Left lung (tissue), 14 donors: ENCODE measurements at places on chromosomes 3 and 15. TPM values are rescaled to one million over a fixed set of nuclear protein-coding genes. Genes with fewer than 3 reads are reported as not detected.

GAP43 gene
- 0.29 TPM for total RNA-seq

GRCh38 chr3:85170646-85171045, 211.9 kb downstream of the CADM2 start:
- DNase-seq, result no peak

CA12 gene
- total RNA-seq, result 20.5 TPM

DNA sequence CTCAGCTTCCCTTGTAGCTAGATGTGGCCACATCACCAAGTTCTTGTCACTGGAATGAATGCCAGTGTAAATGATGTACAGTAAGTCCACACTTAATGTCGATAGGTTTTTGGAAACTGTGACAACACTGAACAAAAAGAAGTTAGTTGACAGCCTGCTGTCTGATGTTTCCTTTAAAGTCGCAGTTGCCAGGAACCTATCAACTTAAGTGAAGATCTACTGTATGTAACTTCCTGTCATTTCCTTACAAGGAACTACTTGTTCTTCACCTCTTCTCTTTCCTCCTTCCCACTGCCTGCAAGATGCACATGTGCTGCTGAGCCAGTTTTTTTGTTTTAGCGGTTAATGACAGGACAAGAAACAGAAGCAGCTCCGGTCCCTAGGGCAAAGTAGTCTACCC, 44.6 kb downstream of the HDGFL3 start:
- no peak for DNase-seq

DNA sequence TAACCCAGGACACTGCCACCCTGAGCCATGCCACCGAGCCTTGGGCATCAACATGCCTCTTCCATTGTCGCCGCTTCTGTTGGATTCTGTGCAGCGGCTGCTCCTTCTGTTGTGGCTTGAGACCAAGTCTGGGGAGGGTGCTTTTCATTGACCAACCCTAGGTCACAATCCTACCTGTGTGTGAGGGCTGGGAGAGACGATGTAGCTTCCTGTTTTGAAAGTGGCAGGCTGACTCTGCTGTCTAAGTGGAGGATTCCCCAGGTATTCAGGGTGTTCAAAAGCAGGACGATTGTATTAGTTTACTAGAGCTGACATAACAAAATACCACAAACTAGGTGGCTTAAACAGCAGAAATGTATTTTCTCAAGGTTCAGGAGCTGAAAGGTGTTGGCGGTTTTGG, 13.0 kb upstream of the ACAP2 start:
- no peak for DNase-seq

ZNF662 gene
- 6.7 TPM for total RNA-seq

- peak; percentile 42 for DNase-seq
These were observed 6.7 kb downstream of the NANOGP8 start for GRCh38 chr15:35078221-35078915.

RAD51 gene
- 4.8 TPM for total RNA-seq

DNA sequence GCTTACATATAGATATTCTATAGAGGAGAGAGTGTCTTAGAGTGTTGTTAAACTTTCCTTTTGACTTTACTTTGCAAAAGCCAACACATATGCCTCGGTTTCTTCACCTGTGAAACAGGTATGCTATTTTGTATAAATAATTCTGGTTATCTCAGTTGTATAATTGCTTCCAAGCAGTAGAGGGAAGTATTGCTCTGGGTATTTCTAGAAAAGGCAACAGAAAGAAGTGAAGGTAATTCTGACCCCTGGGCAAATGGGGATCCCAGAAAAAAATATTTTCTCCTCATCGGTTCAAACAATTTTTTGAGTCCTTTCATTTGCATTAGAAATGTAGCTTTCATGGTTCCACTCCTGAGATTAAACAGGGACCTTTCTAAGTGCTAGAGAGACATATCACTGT, 216.5 kb upstream of the SEMA6D start:
- no peak for DNase-seq

THRB gene
- 11.8 TPM for total RNA-seq

GRCh38 chr3:109784852-109785631, 447.7 kb upstream of the DPPA4 start:
- no peak for DNase-seq

DNA sequence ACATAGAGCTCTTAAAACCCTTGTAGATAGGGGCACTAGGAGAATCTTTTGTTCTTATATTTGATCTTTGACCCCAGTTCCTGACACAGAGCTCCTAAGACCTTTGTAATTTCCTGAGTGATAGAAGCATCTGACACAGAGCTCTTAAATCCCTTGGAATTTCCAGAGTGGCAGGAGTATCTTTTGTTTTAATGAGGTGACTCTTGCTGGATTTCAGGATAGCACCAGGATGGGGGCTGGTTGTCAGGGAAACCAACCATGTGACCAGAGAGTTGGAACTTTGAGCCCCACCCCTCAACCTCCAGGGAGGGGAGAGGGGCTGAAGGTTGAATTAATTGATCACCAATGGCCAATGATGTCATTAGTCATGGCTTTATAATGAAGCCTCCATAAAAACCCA, 47.6 kb upstream of the ST8SIA2 start:
- DNase-seq, result no peak

ZPLD1 gene
- total RNA-seq, result 0.21 TPM

GRCh38 chr15:57567891-57568290, 23.8 kb upstream of the MYZAP start:
- no peak for DNase-seq

GRCh38 chr3:163776743-163777142, 1301.6 kb downstream of the SI start:
- DNase-seq, result no peak

COX5A gene
- total RNA-seq, result 170 TPM

- no peak for DNase-seq
These were observed 35.6 kb downstream of the DHX30 start for GRCh38 chr3:47838503-47838902.

DNAH12 gene
- 0.61 TPM for total RNA-seq

GRCh38 chr15:49706805-49707204, 86.0 kb downstream of the DTWD1 start:
- no peak for DNase-seq

KIAA1143 gene
- 24.5 TPM for total RNA-seq

DUOXA2 gene
- not detected for total RNA-seq

DNA sequence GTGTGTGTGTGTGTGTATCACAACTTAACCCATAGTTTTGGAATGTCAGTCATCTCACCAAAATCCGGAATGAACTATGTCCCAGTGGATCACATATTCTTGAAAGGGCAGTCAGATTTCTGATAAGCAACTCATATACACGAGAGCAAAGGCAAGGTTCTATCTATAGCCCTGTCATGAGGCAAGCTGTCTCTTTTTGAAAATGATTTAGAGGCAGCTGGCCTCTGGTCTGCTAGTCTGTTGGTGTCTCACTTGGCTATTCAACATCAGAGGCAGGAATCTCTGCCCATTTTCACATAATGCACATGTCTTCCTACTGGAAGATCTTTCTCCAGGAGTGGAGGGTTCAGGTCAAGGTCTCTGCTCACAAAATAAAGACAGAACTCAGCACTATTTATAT, 79.8 kb downstream of the CNTN6 start:
- no peak for DNase-seq

GRCh38 chr15:61188168-61188567, 40.9 kb downstream of the RORA start:
- DNase-seq, result no peak

- no peak for DNase-seq
These were observed 6.9 kb downstream of the ADAMTS7 start for GRCh38 chr15:78804391-78804792.

DNA sequence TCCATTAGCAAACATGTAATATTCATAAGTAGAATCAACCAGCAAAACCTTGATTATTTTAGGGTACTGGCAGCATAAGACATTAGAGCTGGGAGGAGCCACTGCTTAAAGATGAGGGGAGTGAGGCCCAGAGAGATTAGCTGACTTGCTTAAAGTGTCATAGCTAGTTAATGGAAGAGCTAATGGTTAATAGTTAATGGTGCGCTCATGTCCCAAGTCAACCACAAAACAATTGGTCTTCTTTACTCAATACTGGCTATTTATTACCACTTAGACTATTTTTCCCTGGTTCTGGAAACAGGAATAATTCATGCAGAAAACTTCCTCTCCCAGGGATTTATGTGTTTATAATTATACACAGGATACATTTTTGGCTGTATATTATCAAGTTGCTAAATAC, 33.1 kb downstream of the EIF4E3 start:
- DNase-seq, result no peak

DNA sequence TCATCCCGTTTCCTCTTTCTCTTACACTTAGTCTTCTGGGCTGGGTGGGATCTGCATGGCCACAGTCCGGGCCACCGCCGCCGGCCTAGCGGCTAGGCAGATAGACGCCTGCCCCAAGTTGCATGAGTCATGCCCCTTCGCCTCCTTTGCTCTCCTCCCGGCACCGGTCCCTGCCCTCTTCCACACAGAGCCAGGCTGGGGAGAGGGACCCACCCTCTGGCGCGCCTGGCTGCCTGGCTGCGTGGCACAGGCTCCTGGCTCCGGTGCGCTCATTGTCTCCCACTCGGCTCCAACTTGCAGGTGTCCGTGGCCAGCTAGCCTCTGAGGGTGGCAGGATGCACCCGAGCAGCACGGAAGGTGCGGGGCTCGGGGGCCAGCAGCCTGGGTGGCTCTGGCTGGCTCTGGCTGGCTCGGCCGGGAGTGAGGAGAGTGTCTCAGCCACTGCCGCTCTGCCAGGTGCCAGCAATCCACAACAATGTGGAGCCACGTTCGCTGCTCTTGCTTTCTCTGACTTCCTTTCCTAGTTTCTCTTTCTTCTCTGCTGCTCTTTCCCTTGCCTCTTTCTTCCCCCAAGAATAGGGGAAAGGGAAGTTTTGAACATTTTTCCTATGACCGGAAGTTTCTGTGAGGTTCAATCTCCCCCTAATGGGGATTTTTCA, 22.4 kb upstream of the MTHFS start:
- no peak for DNase-seq

DNA sequence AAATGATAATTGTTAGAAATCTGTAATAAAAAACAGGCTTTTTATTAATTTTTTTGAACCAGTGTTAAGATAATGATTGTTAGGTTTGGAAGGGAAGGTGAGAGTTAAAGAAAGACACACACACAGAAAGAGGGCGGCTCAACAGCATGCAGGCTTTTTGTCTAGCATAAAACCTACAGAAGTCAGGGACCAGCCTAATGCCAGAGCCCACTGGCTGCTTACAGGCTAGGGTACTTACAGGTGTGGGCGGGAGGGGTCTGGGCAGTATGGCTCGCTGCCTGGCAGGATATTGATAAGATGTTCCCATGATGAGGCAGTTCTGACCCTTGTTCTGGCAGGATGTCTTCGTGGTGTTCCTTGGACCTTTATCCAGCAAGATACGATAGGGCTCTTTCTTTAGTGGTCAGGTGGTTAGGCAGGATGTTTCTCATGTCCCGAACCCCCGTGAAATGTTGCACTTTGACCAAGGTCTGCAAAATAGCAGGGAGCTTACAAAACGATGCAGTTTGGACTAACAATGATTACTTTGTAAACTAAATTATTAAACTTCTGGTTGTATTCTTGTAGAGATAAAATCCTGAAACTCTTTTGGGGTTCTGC, 84.7 kb downstream of the DCUN1D1 start:
- DNase-seq, result no peak

- no peak for DNase-seq
These were observed 674.1 kb downstream of the MECOM start for GRCh38 chr3:168989396-168989795.

ACKR2 gene
- total RNA-seq, result 2.5 TPM

CTXN2 gene
- total RNA-seq, result not detected

GRCh38 chr3:169297214-169297613, 366.3 kb downstream of the MECOM start:
- DNase-seq, result no peak

DNA sequence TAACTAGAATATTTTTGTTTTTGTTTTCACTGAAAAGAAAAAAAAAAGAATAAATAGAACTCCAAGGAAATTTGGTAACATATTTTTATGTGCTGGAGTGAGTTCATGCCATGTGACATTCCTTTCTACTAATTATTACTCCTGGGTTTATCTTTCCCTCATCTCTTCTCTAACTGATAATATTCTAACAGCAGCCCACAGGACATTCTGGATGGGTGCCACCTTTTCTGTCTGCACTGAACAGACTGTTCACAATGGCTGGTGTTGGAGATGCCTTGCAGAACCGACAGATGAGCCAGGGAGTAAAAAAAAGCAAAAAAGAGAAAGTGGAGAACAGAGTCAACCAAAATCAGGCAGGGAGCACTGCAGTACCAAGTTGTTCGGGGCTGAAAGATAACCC, 151.3 kb downstream of the OR4M2 start:
- DNase-seq, result no peak

DNA sequence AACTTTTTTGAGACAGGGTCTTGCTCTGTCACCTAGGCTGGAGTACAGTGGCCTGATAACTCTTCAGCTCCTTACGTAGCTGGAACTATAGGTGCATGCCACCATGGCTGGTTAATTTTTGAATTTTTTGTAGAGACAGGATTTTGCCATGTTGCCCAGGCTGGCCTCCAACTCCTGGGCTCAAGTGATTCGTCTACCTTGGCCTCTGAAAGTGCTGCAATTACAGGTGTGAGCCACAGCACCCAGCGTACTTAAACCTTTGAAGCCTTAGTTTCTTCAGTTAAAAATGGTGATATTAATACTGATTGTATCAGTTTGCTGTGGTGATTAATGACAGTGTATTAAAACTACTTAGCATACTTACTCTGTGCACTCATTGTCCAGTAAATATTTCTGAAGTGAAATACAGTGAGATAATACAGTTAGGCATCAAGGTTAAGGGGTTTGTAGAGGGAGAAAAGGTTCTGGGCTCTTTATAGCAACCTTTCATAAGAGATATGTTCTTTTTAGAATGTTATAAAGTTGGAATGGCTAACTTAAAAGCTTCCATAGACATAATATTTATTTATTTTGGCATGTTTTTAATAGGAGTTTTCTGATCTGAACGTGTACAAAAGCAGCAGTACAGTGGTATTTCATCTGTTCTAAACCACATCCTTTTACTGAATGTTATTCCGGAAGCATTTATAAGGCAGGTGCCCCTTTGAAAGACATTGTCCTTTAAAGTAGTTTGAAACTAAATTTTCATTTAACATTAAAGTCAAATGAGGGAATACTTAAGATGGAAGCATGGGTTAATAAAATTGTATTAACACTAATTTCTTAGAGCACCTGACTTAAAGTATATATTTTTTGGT, 23.6 kb downstream of the NCK1 start:
- no peak for DNase-seq

AGTR1 gene
- total RNA-seq, result 7.4 TPM

DNA sequence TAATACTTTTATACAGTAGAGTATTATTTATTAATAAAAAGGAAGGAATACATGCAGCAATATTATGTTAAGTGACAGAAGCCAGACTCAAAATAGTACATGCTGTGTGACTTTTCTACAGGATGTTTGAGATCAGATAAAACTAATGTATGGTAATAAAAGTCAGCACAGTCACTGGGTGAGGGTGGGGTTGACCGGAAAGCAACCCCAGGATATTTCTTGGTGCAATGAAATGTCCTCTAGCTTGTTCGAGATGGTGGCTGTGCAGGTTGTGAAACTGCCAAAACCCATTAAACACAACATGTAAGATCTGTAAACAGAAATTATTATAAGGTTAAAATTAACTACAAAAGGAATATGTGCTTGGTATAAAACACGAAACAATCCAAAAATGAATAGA, 20.8 kb upstream of the ALDH1L1 start:
- DNase-seq, result no peak

- no peak for DNase-seq
These were observed 401.8 kb downstream of the SHQ1 start for GRCh38 chr3:72446218-72447058.

GRCh38 chr3:79200456-79200855, 567.3 kb downstream of the ROBO1 start:
- no peak for DNase-seq

- DNase-seq, result no peak
These were observed 96.8 kb upstream of the LMOD3 start for GRCh38 chr3:69219101-69219708.
